ENCODE measurements at places on chromosomes 5 and 9.

DNA sequence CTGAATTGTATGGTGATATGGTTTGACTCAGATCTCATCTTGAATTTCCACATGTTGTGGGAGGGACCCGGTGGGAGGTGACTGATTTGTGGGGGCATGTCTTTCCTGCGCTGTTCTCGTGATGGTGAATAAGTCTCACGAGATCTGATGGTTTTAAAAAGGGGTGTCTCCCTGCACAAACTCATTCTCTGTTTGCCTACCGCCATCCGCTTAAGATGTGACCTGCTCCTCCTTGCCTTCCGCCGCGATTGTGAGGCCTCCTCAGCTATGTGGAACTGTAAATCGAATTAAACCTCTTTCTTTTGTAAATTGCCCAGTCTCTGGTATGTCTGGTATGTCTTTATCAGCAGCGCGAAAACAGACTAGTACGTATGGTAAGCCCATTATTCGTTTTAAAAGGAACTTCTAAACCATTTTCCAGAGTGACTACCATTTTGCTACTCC is 48.7 kb downstream of the SLC36A1 start:
- DNase-seq: no peak

- DNase-seq: no peak
These were observed 146.4 kb downstream of the PALM2AKAP2 start for GRCh38 chr9:109926421-109926869.

DNA sequence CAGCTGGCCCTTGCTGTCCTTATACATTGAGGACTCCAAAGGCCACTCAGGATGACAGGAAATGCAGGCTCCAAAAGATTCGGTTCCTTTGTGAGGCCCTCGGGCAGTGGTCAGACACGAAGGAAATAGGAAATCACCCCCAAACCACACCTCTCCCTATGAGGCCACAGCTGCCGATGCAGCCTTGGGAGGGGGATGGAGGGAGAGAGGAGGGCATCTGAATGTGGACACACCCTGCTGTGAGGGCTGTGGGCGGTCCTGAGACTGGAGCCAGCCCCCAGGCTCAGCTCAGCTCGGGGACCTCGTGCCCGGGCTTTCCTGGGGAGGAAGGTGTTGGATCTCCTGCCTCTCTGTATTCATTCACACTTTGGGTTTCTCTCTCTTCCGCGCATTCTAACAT is 2.7 kb upstream of the CLPTM1L start:
- DNase-seq: no peak

- DNase-seq: no peak
These were observed 23.8 kb upstream of the AP3B1 start for GRCh38 chr5:78318337-78318736.

DNA sequence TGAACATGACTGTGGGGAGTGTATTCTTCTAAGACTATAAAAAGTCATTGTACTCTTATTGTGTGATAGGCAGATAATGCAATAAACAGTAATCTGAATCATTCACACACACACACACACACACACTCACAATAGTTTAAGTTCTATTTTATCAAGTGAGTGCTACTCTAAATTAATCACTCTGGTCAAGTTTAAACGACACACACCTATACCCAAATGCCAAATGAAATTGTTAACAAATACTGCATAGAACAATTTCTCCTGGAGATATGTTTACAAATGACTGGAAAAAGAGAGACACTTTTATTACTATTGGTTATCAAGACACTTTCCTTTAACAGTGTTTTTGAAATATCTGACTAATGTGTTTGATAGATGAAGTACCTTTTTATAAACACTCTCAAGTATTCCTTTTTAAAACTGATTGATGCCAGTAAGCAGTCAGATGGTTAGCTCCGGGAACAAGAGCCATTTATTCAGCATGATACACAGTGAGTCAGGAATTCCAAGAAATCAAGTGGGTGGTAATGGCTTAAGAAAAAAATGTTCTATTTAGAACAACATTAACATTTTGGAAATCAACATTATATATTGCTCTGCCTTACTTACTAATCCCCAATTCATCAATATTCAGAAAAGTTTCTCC is 521.6 kb upstream of the ST8SIA4 start:
- DNase-seq: no peak

DNA sequence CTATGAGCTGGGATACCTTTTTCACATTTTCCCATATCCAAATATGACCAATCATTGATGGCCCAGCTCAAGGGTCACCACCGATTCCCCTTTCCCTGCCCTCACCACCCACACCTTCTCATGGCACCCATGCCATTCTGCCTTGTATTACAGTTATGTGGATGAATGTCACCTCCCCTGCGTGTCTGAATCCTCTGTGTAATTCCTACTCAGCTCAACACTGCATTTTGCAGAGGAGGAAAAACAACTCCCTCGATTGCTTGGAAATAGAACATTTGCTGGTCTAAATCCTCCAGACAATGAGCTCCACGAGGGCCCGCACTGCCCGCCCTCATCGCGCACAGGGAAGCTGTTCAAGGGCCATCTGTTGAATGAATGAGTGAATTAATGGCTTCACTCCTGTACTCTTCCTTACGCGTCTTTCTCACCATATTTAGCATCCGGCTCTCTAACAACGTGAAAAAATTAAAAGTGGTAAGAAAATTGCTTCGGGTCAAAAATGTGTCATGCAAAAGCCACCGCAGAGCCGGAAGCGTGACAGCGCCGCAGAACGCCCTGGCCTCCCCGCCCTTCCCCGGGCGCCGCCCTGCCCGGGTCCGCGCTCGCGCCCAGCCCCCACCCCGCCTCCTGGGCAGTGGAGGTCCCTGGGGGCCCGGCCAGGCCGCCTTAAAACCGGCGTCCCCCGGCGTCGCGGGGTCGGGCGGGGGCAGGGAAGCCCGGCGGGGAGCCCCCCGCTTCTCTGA is 704 bp downstream of the SUSD1 start:
- peak; percentile 87 for DNase-seq

DNA sequence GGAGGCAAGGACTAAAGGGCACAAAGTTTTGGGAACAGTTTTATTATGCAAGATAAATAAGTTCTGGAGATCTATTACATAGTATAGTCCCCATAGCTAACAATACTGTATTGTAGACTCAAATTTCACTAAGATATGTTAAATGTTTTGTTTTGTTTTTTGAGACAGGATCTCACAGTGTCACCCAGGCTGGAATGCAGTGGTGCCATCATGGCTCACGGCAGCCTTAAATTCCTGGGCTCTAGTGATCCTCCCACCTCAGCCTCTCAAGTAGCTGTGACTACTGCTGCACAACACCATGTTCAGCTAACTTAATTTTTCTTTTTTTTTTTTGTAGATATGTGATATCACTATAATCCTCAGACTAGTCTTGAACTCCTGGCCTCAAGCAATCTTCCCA is 109.6 kb downstream of the TRIM32 start:
- DNase-seq: no peak

- DNase-seq: no peak
These were observed 14.7 kb downstream of the BICD2 start for GRCh38 chr9:92749934-92750315.

DNA sequence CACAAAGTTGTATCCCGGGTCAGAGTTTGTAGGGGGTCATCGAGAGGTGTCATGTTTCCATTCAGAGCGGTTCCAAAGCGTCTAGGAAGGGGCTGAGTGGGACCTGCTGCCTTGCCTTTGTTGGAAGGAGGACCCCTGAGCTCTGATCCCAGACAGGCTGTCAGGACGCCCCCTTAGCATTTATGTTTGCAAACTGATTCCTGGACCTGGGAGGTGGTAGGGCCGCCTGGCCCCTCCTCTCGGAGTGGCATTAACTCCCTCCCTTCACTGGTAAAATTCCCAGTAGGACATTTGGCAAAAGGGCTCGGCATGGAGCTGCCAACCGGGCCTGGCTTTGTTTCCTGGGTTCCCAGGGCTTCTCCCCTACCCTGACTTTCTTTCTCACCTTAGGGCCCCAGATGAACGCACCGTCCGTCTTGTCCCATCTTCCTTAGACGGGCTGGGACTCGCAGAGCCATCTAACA is 2.5 kb downstream of the JADE2 start:
- no peak for DNase-seq

GRCh38 chr5:172104021-172104420 is 84.0 kb downstream of the STK10 start:
- no peak for DNase-seq

DNA sequence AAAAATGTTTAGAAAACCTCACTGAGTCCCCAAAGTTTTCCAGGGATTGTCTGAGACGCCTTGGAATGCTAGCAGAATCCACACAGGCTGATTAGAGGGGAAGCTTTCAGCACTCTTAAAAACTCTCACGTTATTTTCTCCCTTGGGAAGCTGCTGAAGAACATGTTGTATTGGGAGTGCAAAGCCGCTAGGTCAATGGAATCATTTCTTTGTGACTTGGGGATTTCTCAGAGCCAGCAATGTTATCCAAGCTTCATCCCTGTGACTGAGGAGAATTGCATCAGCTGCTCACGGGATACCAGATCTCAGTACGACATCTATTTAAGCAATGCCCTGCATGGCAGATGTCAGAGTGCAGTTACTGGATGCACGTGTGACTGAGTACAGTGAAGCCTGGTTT is 426.4 kb upstream of the MPDZ start:
- DNase-seq: no peak

- DNase-seq: peak; percentile 97
These were observed 84.0 kb downstream of the HSD17B3 start for GRCh38 chr9:96217754-96218693.

DNA sequence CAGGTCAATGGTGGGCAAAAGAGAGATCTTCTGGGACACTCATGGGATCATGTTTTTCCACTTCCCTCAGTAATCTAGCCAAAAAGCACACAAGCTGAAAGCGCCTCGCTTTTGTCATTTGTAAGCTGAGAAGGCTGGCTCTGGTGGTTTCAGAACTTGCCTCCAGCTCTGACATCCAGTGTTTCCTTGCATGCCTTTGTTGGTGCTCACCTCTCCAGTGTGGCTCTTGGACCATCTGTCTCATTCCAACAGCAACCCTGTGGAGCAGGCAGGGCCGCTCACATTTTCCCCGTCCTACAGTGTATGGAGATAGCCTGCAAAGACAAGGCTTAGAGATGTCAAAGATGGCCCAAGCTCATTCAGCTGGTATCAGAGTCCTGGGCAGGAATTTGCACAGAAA is 160.8 kb upstream of the KLF4 start:
- DNase-seq: no peak

DNA sequence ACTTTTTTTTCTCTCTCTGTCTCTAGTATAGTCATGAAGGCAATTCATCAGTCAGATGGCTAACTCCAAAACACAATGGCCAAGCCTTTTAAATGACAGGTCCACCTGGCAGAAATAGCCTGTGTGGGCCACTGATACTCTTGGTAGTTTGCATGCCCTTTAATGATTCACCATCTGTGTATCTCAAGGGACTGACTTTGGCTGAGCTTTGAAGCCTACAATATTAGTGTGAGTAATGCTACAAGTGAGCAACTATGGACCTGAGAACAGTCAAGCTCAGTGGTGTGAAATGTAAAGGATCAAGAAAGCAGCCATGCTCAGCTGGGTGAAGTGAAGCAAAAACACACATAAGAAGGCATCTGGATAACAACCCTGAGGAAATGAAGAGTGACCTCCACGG is 506.9 kb downstream of the TLE1 start:
- no peak for DNase-seq

- DNase-seq: no peak
These were observed 14.8 kb downstream of the ETF1 start for GRCh38 chr5:138528208-138528607.

GRCh38 chr5:164688437-164688836 is 1183.0 kb downstream of the MAT2B start:
- DNase-seq: no peak

- no peak for DNase-seq
These were observed 60.1 kb downstream of the FAM174A start for GRCh38 chr5:100595152-100595811.

DNA sequence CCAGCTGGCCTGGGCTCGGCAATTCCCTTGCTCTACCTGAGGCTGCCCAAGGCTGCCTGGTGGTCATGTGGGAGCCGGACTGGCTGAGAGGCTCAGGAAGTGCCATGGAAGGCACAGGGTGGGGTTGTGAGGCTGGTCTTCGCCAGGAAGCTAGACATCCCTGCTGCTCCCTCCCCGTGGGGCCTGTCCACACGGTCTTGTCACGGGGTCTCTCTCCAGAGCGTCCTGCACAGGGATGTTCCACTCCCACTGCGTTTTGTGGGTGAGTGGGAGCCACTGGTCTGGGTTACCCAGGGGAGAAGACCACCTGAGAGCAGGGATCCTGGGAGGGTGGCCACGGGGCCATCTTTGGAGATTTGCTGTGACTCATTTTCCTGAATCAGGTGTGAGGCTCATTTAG is 11.6 kb downstream of the GADD45G start:
- no peak for DNase-seq
